WTC11 (cell line): ENCODE measurements at places on chromosomes 7 and 10. TPM values are rescaled to one million over a fixed set of nuclear protein-coding genes. Genes with fewer than 3 reads are reported as not detected.

Gene ANXA8
- total RNA-seq = 0.18 to 0.20 TPM in 2 of 3 replicates, not detected in the other

Gene GDF10
- total RNA-seq = 0.09 to 0.24 TPM (median 0.18 TPM) in 3 replicates

Gene MMRN2
- total RNA-seq = 1.7 to 2.8 TPM (median 2.4 TPM) in 3 replicates

Gene MEIG1
- not detected in 3 replicates for total RNA-seq

Gene GIMAP7
- total RNA-seq = 0.37 to 0.48 TPM (median 0.37 TPM) in 3 replicates

Gene ANXA8L1
- total RNA-seq = not detected in 3 replicates

Gene AOAH
- 0.31 to 0.34 TPM in 2 of 3 replicates, not detected in the other for total RNA-seq

Gene MBL2
- not detected in 3 replicates for total RNA-seq
